ENCODE measurements at places on chromosomes 6 and 20. TPM values are rescaled to one million over a fixed set of nuclear protein-coding genes. Genes with fewer than 3 reads are reported as not detected.

NRM gene
- 2.2 TPM for total RNA-seq

PGC gene
- not detected for total RNA-seq

GRCh38 chr6:75376347-75377024, 91.9 kb upstream of the TMEM30A start:
- DNase-seq = no peak

DNA sequence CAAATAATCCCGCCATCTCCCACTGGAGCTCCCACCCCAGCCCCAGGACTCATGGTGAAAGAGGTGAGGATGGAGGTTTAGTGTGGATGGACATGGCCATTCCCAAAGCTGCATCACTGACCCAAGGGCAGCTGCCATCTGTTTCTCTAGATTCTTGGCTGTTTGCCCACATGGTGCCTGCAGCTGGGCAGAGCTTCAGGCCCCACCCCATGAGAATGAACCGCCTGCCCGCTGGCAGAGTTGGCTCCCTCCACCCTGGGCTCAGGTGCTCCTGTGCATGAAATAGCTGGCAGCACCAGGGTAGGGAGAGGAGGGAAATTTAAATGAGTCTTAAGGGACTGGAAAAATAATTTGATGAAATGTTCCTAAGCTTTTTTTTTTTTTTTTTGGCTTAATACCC, 17.4 kb downstream of the SCML4 start:
- peak; percentile 5 for DNase-seq

DNA sequence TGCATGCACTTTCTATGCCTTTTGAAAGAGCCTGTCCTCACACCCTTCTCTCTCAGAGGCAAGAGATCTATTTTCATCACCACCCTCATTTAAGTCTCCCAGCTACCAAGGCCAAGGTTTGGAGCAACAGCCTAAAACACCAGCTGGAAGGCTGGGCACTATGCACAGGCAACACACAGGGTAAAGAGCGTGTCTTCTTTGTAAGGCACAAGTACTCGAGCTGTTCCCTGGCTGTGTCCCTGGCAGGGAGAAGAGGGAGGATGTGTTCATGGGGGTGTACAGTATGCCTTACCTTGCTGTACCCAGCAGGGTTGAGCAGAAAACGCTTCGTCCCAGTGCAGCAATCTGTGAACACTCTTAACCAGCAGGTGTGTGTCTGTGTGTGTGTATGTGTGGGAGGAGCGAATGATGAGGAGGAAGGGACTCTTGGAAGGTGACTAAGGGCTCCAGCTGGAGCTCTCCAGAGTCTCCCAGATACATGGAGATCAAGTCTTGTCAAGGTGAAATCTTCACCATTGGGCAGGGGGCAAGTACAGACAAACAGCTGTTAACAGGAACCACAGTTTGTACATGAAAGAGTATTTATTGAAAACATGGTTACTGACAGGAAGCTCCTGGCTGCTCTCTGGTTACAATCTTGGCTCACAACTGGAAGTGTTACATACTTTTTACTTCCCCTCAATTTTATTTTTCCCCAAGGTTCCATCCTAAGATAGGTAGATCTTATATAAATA, 40.8 kb downstream of the ELMO2 start:
- DNase-seq = no peak

DNA sequence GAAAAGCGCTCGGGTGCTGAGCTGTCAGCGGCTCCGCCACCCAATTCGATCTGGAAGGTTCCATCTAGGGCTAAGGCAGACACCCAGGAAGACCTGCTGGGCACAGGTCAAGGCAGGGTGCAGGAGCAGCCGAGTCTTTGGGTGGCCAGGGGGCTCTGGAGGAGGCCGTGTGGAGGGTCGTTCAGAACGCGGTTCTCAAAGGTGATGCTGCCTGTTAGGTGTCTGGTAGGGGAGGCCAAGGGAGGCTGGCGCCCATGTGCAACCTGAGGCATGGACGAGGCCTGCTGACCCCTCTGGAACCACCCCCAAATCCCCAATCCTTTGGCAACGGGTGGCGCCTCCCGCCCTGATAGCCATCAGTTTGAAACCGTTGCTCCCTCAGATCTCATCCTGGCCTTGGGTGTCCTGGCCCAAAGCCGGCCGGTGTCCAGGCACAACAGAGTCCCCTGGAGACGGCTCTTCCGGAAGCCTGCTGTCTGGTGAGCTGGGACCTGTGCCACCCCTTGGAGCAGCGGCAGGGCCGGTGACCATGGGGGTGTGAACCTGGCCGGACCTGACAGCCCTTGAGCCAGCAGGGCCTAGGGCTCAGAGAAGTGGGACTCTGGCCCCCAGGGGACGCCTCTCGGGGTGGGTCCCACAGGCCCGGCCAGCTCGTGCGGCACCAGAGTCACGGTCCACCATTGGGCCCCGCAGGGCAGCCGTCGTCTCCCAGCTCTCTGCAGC, 10.5 kb downstream of the SLC17A9 start:
- no peak for DNase-seq

GRCh38 chr6:169085466-169085865, 168.2 kb downstream of the THBS2 start:
- no peak for DNase-seq

EPHA7 gene
- total RNA-seq = 8.8 TPM

- DNase-seq = no peak
These were observed 121.6 kb downstream of the MEI4 start for GRCh38 chr6:77774457-77774856.

SPAG4 gene
- total RNA-seq = 4.6 TPM

TFAP2A gene
- total RNA-seq = 0.12 TPM
